Caco-2 (cell line): ENCODE measurements at places on chromosomes 1 and 21. TPM values are rescaled to one million over a fixed set of nuclear protein-coding genes. Genes with fewer than 3 reads are reported as not detected.

The TRIM67 gene
- 0.54 and 0.58 TPM in 2 replicates for total RNA-seq

The DENND2D gene
- total RNA-seq, result 20.4 and 23.2 TPM in 2 replicates

The BNIPL gene
- 1.9 and 2.3 TPM in 2 replicates for total RNA-seq

The C1orf216 gene
- total RNA-seq, result 6.6 and 8.1 TPM in 2 replicates

The TAL1 gene
- 12.2 and 15.2 TPM in 2 replicates for total RNA-seq

The LCE1C gene
- total RNA-seq, result not detected in 2 replicates

The TMPRSS15 gene
- not detected in 2 replicates for total RNA-seq

DNA sequence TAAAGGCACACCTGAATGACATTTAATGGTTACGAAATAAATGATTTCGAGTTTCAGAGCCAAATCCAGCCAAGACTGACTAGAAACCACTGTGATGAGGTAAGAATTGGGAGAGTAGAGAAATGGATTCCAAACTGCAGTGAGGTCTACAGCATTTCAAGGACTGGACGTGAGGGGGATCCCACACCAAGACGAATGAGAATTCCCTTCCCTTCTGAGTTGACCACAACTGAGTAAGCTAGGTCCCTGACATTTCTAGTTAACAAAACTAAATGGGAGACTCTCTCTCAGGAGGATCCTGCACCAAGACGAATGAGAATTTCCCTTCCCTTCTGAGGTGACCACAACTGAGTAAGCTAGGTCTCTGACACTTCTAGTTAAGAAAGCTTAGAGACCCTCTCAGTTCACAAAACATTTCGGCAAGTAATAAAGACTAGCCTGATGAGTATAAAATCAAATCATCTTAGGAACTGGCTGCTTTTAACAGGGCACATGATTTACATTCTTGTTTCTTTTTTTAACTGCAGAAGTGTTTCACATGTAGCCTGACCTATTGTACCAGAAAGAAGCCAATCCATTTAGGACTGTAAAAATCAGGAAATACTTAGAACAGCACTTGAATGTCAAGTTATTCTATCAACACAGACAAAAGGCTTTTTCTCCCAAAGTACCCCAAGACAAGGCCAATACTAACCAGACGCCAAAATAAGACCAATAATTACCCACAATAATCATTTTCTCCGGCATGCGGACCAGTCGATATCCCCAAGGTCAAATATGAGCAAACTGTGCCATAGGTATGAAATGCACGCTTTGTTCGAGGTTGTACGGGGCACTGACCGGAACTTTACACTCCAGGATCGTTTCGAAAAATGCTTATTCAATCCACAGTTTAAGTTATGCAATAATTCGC is 1.4 kb upstream of the SPATA1 start:
- no peaks in the 10 kb centered on the region for H3K36me3 ChIP-seq
- H3K4me3 ChIP-seq, result peak overlapping the region; percentile 81
- peak overlapping the region; percentile 95 for H3K27ac ChIP-seq

- H3K27me3 ChIP-seq, result no peaks in the 10 kb centered on the region
- H3K36me3 ChIP-seq, result no peaks in the 10 kb centered on the region
- DNase-seq, result no peak
- H3K4me3 ChIP-seq, result no peak overlapping the region
Observed at GRCh38 chr1:242427519-242427918, 97.0 kb downstream of the PLD5 start.

DNA sequence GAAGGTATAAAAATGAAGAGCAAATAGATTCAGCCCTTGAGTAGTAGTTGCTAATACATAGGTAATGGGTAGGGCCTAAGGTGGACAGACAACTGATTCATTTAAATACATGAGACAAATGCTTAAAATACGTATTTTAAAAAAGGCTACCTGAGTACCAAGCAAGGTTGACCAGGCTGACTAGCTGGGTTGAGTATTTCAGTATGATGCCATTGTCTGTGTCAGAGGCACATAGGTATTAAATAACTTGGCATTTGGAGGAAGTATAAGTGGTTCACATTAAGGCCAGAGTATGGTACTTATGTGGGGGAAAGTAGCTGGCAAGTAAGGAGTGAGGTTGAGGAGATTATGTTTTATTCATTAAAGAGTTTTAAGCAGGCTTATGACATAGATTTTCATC is 19.4 kb downstream of the NEK7 start:
- DNase-seq, result no peak
- H3K27ac ChIP-seq, result no peak overlapping the region
- H3K4me1 ChIP-seq, result no peaks in the 10 kb centered on the region

DNA sequence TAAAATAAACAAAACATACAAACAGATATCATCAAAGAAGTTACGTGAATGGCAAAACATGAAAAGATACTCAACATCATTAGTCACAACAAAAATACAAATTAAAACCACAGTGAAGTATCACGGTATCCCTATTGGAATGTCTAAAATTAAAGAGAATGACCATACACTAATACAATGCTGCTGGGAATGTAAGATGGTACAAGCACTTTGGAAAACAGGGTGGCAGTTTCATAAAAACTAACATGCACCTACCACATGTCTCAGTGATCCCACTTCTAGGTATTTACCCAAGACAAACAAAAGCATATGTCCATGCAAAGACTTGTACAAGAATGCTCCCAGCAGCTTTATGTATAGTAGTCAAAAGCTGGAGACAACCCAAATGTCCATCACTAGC is 69.1 kb downstream of the HSF2BP start:
- H3K4me3 ChIP-seq, result no peak overlapping the region
- no peaks in the 10 kb centered on the region for H3K36me3 ChIP-seq
- peaks cover 91% of the 10 kb centered on the region for H3K4me1 ChIP-seq
- H3K27me3 ChIP-seq, result no peaks in the 10 kb centered on the region

DNA sequence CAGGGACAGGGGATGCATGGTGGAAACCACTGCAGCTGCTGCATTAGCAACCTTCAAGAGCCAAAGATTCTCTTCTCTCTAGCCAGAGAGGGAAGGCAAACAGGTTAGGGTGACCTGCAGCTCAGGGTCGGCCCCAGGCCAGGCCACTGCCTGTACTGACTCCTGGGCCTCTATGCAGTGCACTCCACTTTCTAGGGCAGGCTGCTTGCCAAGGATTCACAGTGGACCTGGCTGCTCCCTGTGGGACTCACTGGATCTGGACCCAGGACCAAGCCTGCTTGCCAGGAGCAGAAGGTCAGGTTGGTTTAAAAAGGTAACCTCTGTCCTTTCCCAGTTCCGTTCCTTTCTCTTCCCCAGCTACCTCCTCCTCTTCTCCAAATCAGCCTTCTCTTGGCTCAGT is 52.4 kb downstream of the HIVEP3 start:
- H3K27ac ChIP-seq, result no peak overlapping the region
- no peak overlapping the region for H3K4me3 ChIP-seq
- H3K4me1 ChIP-seq, result no peaks in the 10 kb centered on the region
- H3K36me3 ChIP-seq, result no peaks in the 10 kb centered on the region

- H3K27ac ChIP-seq, result no peak overlapping the region
- DNase-seq, result no peak
- no peaks in the 10 kb centered on the region; the same call in 1 of the 2 replicates for H3K36me3 ChIP-seq
- H3K27me3 ChIP-seq, result no peaks in the 10 kb centered on the region
- H3K4me3 ChIP-seq, result no peak overlapping the region
- peaks cover 34% of the 10 kb centered on the region for H3K4me1 ChIP-seq
Observed at GRCh38 chr1:151553659-151554058, 13.6 kb downstream of the TUFT1 start.

DNA sequence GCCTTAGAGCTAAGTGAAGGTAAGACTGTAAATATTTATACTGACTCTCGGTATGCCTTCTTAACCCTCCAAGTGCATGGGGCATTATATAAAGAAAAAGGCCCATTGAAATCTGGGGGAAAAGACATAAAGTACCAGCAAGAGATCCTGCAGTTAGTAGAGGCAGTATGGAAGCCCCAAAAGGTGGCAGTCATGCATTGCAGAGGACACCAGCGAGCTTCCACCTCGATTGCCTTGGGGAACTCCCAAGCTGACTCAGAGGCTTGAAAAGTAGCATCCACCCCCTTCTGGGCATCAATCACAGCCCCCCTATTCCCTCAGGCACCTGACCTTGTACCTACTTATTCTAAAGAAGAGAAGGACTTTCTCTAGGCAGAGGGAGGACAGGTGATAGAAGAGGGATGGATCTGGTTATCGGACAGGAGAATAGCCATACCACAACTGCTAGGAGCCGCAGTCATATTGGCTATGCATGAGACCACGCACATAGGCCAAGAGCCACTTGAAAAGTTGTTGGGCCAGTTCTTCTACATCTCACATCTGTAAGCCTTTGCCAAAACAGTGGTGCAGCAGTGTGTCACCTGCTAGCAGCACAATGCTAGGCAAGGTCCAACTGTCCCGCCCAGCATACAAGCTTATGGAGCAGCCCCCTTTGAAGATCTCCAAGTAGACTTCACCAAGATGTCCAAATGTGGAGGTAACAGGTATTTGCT is 19.4 kb downstream of the PLA2G2F start:
- H3K36me3 ChIP-seq, result no peaks in the 10 kb centered on the region
- no peaks in the 10 kb centered on the region for H3K27me3 ChIP-seq
- DNase-seq, result no peak

- H3K36me3 ChIP-seq, result no peaks in the 10 kb centered on the region
- H3K4me3 ChIP-seq, result no peak overlapping the region
- no peak overlapping the region for H3K27ac ChIP-seq
- no peaks in the 10 kb centered on the region for H3K27me3 ChIP-seq
- DNase-seq, result no peak
Observed at GRCh38 chr1:12159816-12160215, 7.0 kb upstream of the TNFRSF1B start.

GRCh38 chr1:36151845-36152203 is 2.5 kb upstream of the TRAPPC3 start:
- no peak overlapping the region for H3K27ac ChIP-seq
- no peak overlapping the region for H3K4me3 ChIP-seq
- peaks cover 16% of the 10 kb centered on the region for H3K4me1 ChIP-seq
- H3K36me3 ChIP-seq, result no peaks in the 10 kb centered on the region

DNA sequence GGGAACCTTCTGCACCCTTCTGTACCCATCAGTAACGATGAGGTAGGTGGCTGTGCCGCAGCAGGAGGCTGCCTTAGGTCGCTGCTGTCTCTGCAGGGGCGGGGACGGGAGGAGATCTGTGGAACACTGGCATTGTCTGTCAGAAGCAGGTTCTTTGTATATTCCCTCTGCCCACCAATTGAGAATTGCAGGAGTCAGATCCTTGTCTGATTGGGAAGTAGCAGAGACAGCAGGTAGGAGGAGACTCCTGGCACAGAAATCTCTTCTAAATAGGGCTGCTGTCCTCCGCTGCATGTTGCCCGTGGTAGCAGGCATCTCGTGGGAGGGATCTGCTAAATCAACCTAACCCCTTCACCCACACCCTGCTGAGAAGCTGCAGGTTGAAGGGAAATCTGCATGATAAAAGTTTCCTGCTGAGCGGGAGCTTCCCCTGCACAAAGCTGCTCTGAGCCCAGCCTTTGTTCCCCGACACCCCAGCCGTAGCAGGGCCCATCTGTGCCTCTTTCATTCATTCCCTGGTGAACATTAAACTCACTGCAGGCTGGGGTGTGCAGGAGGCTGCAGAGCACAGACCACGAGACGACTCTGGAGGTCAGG is 15.9 kb downstream of the SARS1 start:
- no peak overlapping the region for H3K27ac ChIP-seq
- no peak overlapping the region for H3K4me3 ChIP-seq
- H3K4me1 ChIP-seq, result no peaks in the 10 kb centered on the region
- H3K36me3 ChIP-seq, result no peaks in the 10 kb centered on the region; the same call in 1 of the 2 replicates
- no peak for DNase-seq
- no peaks in the 10 kb centered on the region for H3K27me3 ChIP-seq

DNA sequence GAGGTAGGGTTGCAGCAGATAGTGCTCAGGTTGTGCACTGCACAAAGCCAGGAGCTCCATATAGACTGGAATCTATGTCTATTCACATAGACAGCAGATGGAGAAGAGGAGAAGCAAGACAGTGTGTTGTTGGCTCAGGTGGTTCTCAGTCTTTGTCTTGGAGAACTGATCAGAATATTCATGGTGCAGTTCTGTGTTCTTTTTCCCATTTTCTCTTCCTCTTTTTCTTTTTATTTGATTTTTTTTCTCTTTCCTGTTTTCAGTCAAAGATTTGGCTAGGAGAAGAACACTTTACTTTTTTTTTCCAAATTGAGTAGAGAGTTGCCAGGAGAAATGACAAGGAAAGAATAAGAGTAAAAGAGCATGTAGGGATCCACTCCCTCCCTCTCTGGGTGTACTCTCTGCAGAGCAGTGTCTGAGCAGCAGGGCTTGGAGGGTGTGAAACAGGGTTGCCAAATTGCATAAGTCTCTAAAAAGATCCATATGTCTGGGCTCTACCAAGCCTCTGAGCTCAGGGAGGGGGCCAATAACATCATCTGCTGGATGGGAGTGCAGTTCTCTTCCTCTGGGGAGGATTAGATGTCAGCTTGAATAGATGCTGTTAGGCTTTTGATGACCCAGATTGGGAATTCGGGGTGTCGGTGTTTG is 8.7 kb upstream of the CD34 start:
- H3K27ac ChIP-seq, result no peak overlapping the region
- H3K4me1 ChIP-seq, result peaks cover 15% of the 10 kb centered on the region
- H3K4me3 ChIP-seq, result no peak overlapping the region

- no peaks in the 10 kb centered on the region for H3K27me3 ChIP-seq
- no peaks in the 10 kb centered on the region for H3K36me3 ChIP-seq
- H3K27ac ChIP-seq, result no peak overlapping the region
- H3K4me3 ChIP-seq, result no peak overlapping the region
- no peak for DNase-seq
- H3K4me1 ChIP-seq, result peaks cover 18% of the 10 kb centered on the region
Observed at GRCh38 chr1:24535021-24535424, 20.9 kb upstream of the NCMAP start.

GRCh38 chr1:172885411-172885810 is 165.3 kb downstream of the TNFSF18 start:
- DNase-seq, result no peak
- peaks cover 37% of the 10 kb centered on the region for H3K4me1 ChIP-seq
- H3K27ac ChIP-seq, result peak overlapping the region; percentile 80

DNA sequence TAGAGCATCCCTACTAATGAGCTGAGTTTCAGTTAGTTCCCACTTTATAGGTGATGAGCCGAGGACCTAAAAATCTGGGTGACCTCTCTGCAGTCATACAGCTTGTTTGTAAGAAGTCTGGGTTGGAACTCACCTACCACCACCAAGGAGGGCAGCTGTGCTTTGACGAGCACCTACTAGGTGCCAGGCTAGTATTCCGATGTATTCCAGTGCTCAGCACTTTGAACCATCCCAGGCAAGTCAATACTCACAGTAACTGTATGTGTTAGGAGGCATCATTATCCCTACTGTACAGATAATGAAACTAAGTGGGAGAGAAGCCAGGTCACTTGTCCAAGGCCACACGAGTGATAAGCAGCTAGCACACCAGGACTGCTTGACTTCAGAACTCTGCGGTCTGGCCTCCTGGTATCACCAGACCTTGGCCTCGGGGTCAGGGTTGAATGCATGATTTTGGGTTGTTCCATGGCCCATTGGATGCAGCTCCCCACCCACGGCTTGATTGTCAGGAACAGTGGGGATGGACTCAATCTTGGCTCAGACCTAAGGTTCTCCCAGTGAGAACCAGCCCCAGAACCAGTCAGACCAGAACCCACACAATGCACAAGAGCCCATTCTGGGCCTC is 20.7 kb downstream of the ECE1 start:
- H3K36me3 ChIP-seq, result no peaks in the 10 kb centered on the region; the same call in none of the 2 replicates
- peaks cover 37% of the 10 kb centered on the region for H3K4me1 ChIP-seq
- H3K27me3 ChIP-seq, result no peaks in the 10 kb centered on the region

DNA sequence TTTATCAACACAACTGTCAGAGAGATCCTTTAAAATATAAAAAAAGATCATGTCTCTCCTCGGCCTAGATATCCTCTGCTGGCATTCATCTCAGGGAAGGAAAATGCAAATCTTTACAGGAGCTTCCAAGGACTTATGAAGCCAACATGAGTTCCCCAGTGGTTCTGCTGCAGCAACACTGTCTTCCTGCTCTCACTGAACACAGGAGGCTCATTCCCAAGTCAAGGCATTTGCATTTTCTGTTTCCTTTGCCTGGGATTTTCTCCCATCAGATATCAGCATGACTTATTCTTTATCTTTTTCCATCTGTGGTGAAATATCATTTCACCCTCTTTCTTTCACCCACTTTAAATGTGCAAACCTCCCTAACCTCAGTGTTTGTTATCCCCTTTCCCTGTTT is 513.8 kb upstream of the ZP4 start:
- DNase-seq, result no peak
- H3K4me1 ChIP-seq, result no peaks in the 10 kb centered on the region
- H3K27me3 ChIP-seq, result no peaks in the 10 kb centered on the region
